ENCODE measurements at places on chromosomes 4 and X. TPM values are rescaled to one million over a fixed set of nuclear protein-coding genes. Genes with fewer than 3 reads are reported as not detected.

Gene ERAS
- total RNA-seq = not detected

Gene SLC38A5
- total RNA-seq = not detected

GRCh38 chr4:180455226-180455625, 1788.0 kb upstream of the TENM3 start:
- no peak for DNase-seq

- no peak for DNase-seq
Measured at GRCh38 chrX:10007621-10008020, 40.5 kb downstream of the CLDN34 start.

DNA sequence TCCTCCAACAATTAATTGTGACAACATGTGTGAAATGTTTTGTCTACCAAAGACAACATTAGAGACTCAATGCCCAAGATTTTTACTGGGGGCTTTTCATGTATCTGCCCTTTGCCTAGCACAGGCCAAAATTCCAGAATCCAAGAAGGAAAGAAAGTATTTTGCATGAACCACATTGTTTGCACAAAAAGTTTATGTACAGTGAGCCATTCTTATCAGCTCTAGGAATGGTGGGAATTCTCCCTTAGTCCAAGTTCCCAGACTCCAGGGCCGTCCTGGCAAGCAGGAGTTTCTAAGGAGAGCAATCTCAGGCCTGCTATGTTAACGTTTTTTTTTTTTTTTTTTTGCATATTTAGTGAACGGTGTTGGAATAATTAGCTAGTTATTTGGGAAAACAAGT, 21.6 kb downstream of the GPRASP1 start:
- no peak for DNase-seq

DNA sequence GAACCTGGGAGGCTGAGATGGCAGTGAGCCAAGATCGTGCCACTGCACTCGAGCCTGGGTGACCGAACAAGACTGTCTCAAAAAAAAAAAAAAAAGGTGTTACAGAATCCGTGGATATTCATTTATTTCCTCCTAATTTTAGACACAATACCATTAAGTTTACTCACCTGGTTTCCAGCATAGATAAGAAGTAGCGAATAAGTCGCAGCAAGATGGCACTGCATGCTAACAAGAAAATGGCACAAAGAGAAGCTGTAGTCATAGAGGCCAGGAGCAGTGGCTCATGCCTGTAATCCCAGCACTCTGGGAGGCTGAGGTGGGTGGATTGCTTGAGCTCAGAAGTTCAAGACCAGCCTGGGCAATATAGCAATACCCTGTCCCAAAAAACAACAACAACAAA, 17.0 kb upstream of the MOB1B start:
- DNase-seq = peak; percentile 48
